ENCODE measurements at places on chromosomes 4 and X.

DNA sequence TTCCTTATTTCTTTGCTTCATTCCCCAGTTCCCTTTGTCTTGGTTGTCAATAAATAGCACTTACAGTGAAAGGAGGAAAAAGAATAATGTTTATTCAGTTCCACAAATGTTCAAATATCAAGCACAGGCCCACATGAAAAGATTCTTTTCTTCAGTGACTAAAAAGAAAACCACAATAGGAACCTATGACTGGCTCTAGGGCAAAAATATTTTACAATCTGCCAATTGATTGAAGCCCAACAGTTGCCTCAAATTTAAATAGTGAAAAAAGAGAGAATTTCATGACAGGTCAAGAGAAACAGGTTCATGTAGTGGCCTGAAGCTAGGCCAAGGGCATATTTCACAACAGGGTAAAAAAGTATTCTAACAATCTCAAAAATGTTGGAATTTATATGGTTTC, 553.8 kb downstream of the CENPC start:
- DNase-seq, result no peak

GRCh38 chrX:150602743-150603142, 34.3 kb downstream of the MTM1 start:
- DNase-seq, result no peak

DNA sequence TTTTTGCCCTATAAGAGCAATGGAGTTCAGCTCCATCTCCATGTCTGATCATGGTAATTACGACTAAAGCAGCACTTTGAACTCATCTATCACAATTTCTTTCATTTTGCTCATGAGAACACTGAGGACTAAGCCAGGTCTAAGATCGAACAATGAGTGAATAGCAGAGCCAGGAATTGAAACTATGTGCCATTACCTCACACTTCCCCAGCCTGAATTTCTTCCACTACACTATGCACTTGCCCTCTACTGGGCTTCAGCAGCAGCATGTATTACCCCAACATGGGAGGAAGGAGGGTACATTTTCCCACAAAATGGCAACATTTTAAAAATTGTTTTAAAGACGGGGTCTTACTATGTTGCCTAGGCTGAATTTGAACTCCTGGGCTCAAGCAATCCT, 274.7 kb upstream of the FGF13 start:
- DNase-seq, result no peak

DNA sequence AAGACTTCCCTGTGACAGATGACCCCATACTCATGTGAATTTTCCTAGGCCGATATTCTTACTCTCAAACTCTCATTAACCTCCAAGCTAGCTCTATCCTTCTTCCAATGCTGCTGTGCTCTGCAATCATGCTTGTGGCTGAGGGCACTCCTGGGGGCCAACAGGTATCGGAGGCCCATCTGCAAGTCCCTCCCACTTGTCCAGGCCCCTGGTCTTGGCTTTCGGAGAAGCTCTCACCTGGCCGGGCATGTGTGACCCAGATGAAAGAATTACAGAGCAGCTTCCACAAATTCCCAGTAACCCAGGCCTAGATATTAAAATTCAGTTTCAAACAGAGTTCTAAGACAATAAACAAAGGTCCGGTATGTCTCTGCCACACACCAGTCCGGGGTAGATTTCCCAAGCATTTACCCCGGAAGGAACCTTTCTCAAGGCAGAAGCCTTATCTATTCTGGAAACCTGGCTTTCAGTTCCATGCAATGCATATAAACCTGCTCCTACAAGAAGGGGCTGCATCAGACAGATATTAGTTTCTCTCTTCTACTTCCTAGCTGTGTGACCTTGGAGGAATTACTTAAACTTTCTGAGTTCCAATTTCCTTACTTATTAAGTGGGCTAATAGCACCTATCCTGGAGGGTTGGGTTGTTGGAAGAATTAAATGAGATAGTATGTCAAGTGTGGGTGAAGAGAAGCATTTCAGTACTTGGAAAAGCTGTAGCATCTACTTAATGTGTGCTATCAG, 270.8 kb downstream of the PTTG2 start:
- DNase-seq, result no peak

DNA sequence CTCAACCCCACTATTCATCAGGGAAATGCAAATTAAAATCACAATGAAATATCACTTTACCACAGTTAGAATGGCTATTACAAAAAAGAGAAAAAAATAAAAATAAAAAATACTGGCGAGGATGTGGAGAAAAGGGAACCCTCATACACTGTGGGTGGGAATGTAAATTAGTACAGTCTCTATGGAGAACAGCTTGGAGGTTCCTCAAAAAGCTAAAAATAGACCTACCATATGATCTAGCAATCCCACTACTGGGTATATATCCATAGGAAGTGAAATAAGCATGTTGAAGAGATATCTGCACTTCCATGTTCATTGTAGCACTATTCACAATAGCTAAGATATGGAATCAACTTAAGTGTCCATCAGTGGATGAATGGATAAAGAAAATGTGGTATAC, 50.5 kb upstream of the PAGE1 start:
- DNase-seq, result no peak

GRCh38 chr4:37917388-37917787, 26.5 kb downstream of the TBC1D1 start:
- no peak for DNase-seq

- DNase-seq, result no peak
These were observed 171.7 kb downstream of the AFAP1 start for GRCh38 chr4:7767966-7768365.

GRCh38 chrX:14039344-14039743, 9.7 kb upstream of the GEMIN8 start:
- DNase-seq, result peak; percentile 32

DNA sequence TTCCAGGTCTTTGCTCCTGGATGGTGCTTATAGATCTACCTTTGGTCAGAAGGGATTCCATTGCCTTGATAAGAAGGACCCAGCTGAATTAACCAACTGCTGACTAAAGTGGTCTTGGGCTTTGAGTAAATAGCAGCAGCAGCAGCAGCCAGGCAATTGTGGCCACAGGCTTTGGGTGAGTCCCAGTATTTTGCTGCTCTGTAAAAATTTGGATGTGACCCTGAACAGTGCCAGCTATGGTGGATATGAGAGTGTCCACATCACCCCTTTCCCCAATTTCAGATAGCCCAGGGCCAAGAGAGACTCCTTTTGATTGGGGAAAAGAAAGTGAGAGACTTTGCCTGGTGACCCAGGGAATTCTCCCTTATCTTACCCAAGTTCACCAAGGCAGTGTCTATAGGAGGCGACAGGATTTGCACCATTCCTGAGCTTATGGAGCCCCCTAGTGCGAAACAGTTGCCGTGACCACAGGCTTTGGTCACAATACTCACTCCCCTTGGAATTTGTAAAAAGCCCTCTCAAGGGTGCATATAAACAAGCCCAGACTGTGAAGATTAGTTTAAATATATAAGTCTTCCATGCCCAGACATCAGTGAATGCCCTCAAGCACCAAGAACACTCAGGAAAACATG, 518.0 kb downstream of the TMA16 start:
- DNase-seq, result no peak

GRCh38 chrX:15645266-15645665, 19.3 kb downstream of the CLTRN start:
- DNase-seq, result no peak

DNA sequence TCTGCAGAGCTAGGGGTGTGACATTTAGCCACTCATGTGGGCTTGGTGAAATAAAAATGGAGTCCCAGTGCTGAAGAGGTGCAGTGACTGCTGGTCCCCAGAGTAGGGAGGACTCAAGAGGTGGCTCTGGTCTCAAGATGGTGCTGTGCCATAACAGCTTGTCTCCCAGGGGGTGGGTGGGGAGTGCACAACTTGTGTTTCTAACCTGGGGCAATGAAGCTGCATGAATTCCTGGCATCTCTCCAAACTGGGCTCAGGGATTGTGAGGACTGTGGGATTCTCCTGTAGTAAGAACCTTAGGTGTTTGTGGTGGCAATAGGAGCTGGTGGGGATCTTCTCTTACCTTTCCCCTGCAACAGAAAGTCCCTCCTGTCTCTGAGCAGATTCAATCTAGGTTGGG, 278.9 kb upstream of the SFRP2 start:
- no peak for DNase-seq

DNA sequence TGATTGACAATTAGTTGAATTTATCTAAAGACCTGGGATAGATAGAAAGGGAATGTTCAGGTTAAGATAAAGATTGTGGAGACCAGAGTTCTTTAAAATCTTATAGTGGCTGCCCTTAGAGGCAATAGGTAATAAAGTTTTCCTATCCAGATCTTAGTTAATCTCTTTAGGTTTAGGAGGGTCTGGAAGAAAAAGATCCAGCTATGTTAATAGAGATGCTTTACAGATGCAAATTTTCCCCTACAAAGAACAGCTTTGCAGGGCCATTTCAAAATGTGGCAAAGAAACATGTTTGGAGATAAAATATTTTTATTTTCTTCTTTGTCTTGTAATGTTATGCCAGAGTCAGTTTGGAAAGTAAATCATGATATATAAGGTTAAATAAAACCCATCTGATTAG, 54.1 kb upstream of the CHIC1 start:
- DNase-seq, result no peak

DNA sequence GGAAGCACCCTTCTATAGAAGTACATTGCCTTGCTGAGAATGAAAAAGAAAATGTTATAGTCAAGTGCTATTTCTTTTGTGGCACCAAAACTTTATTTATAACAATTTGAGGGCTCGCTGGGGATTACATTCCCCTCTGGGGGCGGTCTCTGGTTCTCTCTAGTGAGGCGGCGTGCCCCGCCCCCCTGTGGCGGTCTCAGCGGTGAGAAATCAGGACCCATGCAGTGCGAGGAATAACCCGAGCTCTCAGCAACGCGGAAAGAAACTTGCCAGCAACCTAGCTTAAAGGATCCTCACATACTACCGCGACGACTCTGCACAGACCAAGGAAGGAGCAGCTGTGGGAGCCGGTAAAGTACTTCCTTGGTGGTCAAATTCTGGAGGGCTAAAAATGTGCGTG, 83.4 kb upstream of the SHISA3 start:
- no peak for DNase-seq

- no peak for DNase-seq
These were observed at the start of gene TMEM35A for GRCh38 chrX:101078716-101079598. Gene TMEM35A (plus strand): TSS chrX:101078879. CDS start chrX:101079003, 124 bp downstream.

- DNase-seq, result no peak
These were observed 399.6 kb downstream of the NLGN4X start for GRCh38 chrX:5829060-5829459.

- no peak for DNase-seq
These were observed 104.6 kb upstream of the IGFBP7 start for GRCh38 chr4:57214654-57215411.

DNA sequence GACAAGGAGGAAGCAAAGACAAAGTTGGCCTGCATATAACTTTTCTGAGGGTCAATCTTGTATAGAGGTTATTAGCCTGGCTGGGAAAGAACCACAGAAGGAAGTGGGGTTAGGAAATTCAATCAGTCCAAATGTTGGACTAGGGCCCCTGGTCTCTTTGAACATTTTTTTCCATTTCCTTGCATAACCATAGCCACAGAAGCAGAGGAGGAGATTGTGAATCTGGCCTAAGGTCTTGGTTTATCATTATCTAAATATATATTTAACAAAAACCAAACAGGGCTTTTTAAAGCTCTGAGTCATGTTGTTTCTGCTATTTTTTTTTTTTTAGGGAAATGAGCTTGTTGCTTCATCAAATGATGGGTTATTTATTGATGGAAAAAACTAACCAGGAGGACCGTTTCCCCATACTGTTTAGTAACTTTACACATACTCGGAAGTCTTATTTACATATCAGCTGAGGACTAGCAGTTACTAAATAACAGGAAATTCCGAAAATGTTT, 97.7 kb upstream of the ACSL4 start:
- no peak for DNase-seq

DNA sequence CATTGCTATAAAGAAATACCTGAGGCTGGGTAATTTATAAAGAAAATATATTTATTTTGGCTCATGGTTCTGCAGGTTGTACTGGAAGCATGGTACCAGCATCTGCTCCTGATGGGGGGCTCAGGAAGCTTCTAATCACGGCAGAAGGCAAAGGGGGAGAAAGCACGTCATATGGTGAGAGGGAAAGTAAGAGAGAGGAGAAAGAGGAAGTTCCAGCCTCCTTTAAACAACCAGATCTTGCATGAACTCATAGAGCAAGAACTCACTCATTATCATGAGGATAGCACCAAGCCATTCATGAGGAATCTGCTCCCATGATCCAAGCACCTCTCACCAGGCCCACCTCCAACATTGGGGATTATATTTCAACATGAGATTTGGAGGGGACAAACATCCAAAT, 125.0 kb upstream of the GRPR start:
- DNase-seq, result no peak

DNA sequence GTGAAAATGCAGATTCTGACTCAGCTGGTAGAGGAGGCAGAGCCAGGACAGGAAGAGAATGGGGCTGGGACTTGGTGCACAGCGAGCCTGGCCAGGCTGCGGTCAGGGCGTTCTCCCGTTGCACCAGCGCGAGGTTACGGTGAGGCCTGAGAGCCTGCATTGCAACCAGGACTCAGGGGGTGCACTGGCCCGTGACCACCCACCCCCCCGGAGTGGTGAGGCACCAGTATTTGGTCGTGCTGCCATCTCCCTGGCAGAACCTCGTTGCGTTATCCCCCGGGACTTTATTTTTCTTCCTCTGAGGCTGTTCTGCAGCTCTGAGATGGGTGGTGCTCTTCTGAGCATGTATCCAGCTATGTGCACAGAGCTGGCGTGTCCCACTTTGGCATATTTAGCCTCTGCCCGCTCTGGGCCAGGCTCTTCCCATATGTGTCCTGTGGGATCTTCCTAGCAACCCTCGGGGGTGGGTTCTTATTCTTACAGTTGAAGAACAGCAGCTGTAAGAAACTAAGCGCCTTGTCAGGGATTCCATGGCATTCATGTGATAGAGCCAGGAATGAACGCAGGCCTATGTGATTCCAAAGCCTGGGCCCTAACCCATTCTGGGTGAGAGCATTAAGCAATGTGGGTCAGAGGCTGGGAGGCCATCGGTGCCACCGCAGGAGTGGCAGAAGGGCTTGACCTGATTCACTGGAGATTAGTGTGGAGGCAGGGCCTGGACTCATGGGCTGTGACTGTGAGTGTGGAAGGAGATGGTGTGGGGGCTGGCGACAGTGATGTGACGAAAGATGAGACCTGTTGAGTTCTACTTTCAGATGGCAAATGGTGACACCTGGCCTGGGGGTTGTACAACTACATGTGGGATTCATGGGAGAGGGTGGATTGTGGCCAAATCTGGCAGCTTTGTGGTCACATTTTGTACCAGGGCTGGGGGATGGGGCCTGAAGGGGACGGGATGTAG, 3.1 kb downstream of the TADA2B start:
- no peak for DNase-seq

- no peak for DNase-seq
These were observed 45.3 kb downstream of the SHOX start for GRCh38 chrX:675955-676295.

DNA sequence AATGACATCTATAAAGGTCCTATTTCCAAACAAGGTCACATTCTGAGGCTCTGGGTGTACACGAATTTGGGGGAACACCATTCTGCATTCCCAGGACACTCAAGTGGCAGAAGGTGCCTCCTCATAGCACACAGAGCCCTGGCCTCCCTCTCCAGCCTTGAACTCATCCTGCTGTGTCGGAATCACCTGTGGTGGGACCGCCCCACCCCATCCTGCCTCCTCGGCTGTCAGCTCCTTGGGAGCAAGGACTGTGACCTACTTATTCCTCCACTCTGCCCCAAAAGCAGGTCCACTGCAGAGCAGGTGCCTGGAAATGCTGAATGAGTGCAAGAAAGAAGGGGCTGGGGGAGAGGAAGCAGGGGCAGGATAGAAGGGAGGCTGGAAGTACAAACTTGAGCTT, 33.5 kb downstream of the HTRA3 start:
- no peak for DNase-seq

- no peak for DNase-seq
These were observed 4.6 kb upstream of the KANTR start for GRCh38 chrX:53089224-53089842.

- DNase-seq, result no peak
These were observed 1.2 kb downstream of the GJB1 start for GRCh38 chrX:71224098-71224708.
